ENCODE measurements at places on chromosomes 1 and 21. TPM values are rescaled to one million over a fixed set of nuclear protein-coding genes. Genes with fewer than 3 reads are reported as not detected.

DNA sequence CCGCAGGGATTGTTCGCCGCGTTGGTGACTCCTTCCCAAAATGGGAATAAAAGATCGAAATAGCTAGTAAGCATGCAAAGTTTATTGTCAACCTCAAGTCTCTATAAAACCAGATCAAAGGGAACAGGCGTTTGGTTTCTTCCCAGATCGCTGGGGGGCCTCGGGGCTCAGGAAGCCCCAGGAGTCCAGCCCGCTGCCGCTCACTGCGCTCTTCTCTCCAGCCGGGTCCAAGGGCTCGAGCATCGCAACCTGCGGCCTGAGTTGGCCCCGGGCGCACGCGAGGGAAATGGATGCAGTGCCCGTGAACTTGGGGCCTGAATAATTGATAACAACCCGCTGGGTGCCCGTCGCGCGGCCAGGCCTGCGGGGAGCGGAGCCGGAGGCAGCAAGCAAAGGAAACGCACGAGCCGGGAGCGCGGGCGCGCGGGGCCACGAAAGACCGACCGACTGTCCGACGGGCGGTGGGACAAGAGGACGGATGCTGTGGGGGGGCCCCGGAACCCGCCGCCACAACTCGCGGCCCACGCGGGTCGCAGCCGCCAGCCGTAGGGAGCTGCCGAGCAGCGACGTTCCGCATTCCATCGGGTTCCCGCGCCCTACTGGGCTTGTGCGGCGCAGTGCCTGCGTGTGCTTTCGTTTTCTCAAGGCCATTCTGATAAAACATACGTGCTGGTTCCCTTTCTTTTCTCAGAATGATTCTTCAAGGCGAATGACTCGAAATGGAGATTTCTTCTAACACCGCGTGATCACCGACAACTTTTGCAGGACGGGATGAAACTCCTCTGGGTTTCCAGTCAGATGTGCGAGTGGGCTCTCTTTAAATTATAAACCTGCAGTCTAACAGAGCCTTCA is 14.0 kb upstream of the ALX3 start:
- peak; percentile 6 for DNase-seq

GRCh38 chr1:164685266-164686035 is 126.5 kb downstream of the PBX1 start:
- DNase-seq, result no peak

DNA sequence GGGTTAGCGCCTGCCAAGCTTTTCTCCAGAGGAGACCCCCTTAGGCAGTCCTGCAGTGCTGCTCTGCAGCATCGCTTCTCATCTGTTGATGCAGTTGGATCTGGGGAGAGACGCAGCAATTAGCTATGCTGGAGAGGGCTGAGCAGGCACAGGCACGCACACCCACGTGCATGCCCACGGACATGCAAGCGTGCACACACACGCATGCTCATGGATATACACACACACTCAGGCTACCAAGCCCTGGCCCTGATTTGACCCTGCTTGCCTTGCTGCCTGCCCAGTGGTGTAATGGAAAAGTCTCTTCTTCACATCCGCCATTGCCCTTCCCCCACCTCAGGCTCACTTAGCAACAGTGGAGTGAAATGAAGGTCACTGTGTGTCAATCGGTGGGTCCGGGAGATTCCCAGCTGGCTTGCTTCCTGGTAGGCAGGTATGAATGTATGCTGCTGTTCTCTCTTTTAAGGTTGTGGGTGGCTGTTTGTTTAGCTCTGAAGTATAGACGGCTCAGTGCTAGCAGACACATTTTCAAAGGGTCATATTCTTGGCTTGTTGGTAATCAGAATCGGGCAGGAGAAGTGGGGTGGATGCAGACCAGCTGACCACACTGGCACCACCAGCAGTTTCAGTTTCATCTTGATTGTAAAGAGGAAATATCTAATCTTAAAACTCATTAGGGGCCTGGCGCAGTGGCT is 9.5 kb downstream of the ATP1B1 start:
- no peak for DNase-seq

GRCh38 chr1:11279630-11280029 is 6.6 kb downstream of the UBIAD1 start:
- DNase-seq, result no peak

GRCh38 chr21:15676935-15677334 is 52.8 kb upstream of the USP25 start:
- no peak for DNase-seq

DNA sequence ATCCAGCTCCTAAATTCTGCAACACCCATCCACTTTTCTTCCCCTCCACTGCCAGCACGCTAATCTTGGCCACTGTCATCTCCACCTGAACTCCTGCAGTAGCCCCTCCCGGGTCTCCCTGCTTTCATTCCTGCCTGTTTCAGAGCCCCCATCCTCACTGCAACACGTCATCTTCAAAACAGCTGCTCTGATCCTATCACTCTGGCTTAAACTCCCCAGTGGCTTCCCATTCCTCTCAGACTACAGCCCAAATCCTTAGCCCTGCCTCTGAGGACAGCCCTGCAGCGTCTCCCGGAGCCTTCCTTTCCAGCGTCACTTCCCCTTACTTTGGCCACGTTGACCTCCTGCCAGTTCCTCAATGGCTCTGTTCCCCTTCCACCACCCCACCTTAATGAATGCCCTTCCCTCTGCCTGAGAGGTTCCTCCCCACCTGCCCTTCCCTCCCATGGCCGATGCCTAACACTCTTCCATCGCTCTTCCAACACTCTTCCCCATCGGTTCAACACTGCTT is 22.9 kb upstream of the IFNAR2 start:
- DNase-seq, result no peak

- DNase-seq, result no peak
Measured at GRCh38 chr1:83593073-83593472, 405.9 kb downstream of the TTLL7 start.

DNA sequence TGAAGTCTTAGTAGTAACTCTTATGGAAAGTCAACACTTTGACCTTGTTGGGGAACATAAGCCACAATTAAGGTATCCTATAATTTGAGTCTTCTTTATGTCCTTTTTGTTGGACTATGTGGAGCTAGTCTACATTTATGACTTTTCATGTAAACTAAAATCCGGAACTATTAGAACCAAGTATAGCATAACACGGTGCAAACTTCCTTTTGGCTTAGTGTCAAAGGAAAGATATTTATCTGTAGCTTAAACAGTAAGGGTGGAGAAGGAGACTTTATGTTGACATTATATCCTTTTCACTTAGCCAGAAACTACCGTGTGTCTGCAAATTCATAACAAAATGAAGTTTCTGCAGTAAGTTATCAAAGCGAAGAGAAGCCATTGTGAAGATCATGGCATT is 7.3 kb downstream of the UAP1 start:
- no peak for DNase-seq

DNA sequence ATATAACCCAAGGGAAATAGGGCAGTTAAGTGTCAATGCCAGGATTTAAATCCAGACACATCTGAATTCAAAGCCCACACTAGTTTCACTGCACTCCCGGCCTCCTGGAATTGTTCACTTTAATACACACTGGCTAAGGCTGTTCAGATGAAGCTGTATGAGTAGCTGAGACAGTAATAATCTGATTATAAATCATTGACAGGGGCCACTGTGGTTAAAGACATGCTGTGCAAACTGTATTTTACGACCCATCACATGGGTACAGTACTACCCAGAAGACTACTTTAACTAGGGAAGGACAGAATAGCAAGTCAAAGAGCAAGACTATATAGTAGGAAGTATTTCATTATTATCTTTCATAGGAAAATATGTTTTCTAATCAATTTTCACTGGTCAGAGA is 16.1 kb upstream of the NTNG1 start:
- no peak for DNase-seq

- DNase-seq, result no peak
Measured at GRCh38 chr1:201715351-201715750, 113.6 kb upstream of the IPO9 start.

DNA sequence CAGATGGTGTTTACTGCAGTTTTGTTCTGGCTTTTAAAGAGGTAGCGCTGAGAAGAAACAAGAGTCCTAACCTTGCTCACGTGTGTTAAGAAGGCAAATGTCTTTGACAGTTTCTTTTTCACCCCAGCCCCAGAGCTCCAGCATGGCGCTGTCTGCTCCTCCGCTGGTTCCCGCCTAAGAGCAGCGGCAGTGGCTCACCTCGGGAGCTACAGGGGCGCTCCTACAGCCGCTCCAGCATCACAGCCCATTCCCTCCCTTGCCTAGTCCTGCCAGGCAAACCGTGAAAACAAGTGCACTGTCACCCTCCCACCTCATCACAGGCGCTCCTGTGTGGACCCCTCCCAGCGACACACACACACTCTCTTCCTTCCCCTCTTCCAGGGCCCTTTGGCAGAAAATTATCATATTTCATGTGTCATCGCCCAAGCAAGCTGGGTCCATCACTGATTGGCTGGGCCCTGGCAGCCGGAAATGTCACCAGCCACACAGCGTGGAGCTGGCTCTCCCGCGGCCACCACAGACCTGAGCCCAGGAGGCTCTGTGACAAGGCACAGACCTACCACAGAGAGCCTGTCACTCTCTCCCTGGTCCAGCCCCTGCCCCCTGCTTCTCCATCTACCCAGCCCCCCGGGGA is 1.2 kb upstream of the HIVEP3 start:
- no peak for DNase-seq

DNA sequence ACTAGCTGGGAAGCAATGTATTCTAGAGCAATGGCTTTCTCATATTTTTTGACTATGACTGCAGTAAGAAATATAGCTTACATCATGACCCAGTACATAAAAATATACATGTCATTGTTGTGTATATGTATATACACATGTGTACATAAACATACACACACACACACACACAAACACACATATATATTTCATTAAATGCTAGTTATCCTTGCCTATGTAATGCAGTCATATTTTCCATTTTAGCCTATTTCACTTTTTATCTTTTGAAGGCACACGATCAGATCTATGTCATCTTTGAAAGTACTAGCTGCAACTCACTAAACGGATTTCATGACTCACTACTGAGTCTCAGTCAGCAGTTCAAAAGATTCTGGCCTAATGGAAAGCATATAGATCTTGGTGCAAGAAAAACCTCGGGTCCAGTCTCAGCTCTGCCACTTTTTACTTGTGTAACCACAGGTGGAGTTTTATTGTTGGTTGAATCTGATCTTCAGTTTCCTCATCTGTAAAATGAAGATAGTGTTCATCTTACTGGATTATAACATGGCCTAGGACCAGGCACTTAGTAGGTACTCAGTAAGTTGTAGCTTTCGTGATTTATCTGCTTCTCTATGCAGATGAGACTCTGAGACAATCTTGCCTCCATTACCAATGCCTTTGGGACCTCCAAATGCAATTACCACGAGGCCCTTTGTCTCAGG is 325.6 kb downstream of the RRAGC start:
- DNase-seq, result no peak

DNA sequence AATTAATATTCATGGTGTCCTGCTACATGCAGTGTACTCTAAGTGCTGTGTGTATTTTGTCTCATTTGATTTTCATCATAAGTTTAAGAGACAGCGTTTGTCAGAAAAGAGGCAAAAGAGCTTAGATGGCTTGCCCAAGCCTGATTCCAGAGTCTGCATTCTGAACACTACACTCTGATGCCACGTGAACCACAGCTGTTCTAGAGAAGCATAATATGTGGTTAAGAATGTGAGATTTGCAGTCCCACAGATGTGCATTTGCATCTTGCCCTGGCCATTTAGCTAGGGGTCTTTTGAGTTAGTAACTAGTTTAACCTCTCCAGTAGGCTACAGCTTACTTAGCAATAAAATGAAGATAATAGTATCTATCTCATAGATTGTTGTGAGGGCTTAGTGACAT is 9.2 kb upstream of the GADD45A start:
- DNase-seq, result no peak

DNA sequence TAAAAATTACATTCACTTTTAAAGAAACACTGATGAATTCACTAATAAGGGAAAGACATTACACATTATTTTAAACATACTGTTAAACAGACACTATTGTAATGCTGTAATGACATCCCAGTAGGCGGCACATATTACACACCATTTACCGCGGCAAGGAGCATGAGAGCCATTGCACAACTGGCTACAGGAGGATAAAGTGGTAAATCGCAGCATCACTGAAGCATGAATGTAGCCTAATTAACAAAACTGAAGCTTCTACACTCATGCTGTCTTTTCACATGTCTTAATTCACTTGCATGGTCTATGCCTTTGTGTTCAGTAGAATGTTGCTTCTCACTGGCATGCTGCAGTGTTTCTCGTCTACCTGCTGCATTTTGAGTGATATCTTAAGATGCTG is 1046.0 kb downstream of the MRPL39 start:
- DNase-seq, result no peak

- DNase-seq, result no peak
Measured at GRCh38 chr21:43842742-43843141, 22.3 kb upstream of the AGPAT3 start.

GRCh38 chr1:100628631-100629081 is 90.7 kb downstream of the GPR88 start:
- DNase-seq, result no peak

GRCh38 chr1:71037829-71038620 is 9.6 kb downstream of the PTGER3 start:
- no peak for DNase-seq

DNA sequence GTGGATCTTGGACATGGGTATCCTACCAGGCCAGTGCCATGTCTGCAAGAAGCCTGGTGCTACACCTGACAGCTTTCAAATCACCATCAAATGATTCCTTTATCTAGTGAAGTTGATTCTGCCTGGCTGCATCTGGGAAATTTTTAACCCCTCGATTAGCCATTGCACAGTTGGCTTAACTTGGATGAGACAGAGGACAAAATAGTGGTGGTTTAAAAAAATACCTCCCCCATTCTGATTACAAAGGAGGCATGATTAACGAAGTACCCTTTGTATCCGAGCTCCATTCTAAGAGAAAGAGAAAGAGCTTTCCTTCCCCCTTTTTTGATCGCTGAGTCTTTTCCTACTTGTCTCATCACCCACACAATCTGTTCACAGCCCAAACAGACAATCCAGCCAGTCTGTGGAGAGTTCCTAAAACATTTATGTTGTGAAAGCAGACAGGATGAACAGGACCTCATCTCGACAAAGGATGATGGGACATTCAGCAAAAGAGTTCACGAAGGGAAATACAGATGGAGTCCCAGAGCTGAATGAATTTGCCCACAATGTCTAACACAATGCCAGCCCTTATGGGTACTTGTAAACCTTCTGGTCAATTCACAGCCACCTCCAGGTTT is 20.5 kb downstream of the WLS start:
- DNase-seq, result no peak

DNA sequence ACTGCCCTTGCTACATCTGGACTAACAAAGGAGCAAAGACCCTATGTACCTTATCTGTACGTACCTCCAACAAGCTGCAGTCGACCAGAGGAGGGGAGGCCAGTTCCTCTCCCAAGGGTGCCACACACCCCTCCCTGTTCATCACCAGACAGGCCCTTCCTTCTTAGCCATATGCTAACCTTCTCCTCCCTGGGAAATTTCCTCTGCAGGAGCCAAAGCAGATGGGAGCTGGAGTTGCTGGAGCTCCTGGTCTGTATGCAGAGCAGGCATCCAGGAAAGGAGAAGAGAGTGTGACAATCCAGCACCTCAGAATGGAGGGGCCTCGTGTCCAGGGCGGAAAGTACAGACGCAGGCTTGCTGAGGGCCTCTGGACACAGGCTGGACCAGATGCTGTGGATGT is 48.5 kb downstream of the C8B start:
- no peak for DNase-seq

- DNase-seq, result peak; percentile 88
Measured at GRCh38 chr1:183841950-183842794, 37.3 kb downstream of the RGL1 start.

DHDDS gene
- polyA plus RNA-seq, result 51.7 TPM

ERICH3 gene
- not detected for polyA plus RNA-seq

IFI44 gene
- polyA plus RNA-seq, result 4.3 TPM

HCRTR1 gene
- polyA plus RNA-seq, result not detected

ANGPTL3 gene
- polyA plus RNA-seq, result not detected

HES5 gene
- not detected for polyA plus RNA-seq

IL19 gene
- polyA plus RNA-seq, result not detected

All from AG04450 (cell line).